ENCODE measurements at places on chromosomes 12 and 14.

GRCh38 chr12:1611803-1612572 lies 17.0 kb upstream of the WNT5B start:
- DNase-seq: no peak

DNA sequence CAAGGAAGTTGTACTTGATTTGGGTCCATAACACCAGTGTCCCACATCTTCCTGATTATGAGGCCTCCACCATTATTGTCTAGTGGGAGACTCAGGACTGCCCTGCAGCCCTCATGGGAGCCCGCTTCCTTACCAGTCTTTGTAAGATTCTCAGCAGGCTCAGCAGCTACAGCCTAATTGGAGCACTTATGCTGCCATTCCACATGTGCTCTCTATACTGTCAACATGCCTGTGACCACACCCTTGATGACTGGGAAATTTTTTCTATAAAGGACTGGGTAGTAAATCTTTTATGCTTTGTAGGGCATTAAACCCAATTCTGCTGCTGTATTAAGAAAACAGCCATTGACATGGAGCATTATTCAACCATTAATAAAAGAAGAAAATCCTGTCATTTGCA lies 145.5 kb upstream of the IGF1 start:
- DNase-seq: no peak

- DNase-seq: no peak
These were observed 24.5 kb downstream of the RECQL start for GRCh38 chr12:21476949-21477348.

- peak; percentile 73 for DNase-seq
These were observed 34.9 kb downstream of the KRT80 start for GRCh38 chr12:52156757-52157565.

DNA sequence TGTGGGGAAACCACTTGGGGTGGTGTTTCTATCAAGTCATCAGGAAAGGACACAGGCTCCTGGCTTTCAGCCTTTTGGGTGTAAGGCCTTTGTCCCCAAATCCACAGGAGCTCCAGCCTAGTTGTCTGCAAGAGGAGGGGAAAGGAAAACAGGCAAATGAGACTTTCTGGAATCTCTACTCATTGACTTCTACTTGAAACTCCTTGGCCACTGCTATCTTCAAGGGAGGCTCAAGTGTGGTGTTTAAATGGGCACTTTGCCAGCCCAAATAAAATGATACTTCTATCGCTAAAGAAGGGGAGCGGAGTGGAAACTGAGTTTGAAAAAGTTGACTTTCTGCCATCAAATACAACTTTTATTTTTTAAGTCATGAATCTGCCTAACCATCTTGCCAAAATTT lies 445.9 kb upstream of the RGS6 start:
- DNase-seq: no peak

- DNase-seq: no peak
These were observed 165.8 kb downstream of the KSR2 start for GRCh38 chr12:117803001-117803400.

- DNase-seq: no peak
These were observed 60.2 kb downstream of the TBX3 start for GRCh38 chr12:114623737-114624136.

DNA sequence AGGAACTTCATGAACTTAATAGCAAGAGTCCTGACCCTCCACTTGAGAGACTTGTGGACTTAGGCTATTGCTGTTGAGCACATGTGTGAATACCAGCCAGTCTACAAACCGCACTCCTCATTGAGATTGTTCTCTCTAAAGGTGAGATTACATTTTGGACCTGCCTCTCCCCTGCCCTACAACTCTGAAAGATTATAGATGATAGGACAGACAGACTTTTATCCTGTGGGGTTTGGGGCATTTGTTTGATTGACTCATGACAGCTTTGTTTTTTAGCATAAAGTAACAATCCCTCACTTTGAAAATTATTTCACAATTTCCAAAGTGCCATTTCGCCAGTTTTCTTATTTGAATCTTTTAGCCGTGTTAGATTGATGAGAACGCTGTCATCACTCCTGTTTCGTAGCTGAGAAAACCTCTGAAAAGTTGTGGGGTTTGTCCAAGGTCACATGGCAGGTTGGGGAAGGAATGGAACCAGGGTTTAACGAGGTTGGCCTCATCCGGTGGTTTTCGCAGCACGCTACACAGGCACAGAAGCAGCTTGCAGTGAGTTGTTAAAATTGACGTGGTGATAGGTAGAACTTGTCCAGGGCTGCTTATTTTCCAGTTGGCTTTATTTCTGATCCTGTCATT lies 836 bp downstream of the EVL start:
- DNase-seq: peak; percentile 66

DNA sequence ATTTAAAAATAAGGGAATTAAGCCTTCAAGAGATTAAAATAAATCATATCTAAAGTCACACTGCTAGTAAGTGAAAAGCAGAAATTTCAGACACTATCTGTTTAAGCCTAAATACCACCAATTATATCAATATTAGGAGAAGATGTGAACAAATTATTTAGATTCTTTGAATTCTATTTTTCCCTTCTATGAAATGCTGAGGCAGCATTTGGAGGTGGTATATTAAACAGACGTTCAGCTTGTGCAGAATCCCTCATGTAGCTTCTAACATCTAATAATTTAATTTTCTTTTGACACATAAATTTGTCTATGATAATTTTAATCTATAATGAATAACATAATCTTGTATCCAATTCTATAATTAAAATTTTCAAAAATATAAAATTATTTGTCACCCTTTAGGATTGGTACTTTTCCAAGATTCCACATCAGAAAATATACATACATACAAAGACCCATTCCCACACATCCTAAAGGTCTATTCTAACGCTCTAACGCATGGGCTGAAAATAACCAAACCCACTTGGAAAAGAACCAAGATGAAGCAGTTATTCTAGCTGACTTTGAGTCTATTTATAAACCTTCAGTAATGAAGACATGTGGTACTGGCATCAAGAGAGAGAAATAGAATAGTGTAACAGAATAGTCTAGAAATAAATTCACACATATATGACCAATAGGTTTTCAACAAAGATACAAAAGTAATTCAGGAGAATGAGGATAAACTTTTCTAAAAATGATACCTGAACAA lies 751.8 kb downstream of the GALC start:
- DNase-seq: no peak

- DNase-seq: no peak
These were observed 426.0 kb downstream of the DAD1 start for GRCh38 chr14:22163051-22163450.

GRCh38 chr12:93537769-93538168 lies 34.7 kb upstream of the SOCS2 start:
- DNase-seq: no peak

DNA sequence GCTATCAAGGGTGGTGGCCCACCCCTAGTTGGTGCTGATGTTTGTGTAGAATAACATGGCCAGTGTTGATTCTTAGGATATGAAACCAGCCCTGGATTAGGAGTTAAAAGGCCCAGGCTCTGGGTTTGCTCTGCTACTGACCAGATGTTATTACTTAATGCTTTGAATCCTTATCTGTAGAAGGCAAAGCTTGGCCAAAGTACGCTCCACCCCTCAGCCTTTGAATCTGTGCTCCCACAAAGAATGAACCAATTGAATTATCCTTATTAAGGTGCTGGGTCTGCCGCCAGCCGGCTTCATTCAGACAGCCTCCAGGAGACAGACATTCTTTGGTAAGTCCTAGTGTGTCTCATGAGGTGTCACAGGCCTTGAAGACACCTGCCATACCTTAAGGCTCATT lies 41.8 kb downstream of the AKAP3 start:
- no peak for DNase-seq

GRCh38 chr12:89350630-89351488 lies 1.4 kb downstream of the DUSP6 start:
- DNase-seq: peak; percentile 16

- no peak for DNase-seq
These were observed 11.6 kb upstream of the C12orf75 start for GRCh38 chr12:105318651-105319483.

- DNase-seq: no peak
These were observed 67.0 kb downstream of the CRADD start for GRCh38 chr12:93743999-93744689.

- DNase-seq: no peak
These were observed 54.3 kb downstream of the PEBP1 start for GRCh38 chr12:118190266-118190665.

DNA sequence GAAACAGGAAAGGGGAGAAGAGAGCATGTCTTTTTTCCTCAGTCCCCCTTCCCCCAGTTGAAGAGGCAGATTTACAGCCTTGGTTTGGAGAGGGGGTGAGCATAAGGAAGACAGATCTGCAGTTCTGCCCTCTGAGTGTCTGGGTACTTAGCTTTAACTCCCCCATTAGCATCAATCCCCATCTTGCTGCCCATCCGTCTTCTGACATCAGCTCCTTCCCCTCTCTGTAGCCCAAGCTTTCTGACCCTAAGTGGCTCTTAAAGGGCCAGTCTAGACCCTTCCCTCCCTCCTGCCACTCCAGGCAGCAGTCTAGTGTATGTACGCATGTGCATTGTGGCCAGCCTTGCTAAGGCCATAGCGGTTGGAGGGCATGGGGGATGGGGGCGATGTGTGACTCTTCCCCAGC lies 7.3 kb downstream of the GPR84 start:
- no peak for DNase-seq

DNA sequence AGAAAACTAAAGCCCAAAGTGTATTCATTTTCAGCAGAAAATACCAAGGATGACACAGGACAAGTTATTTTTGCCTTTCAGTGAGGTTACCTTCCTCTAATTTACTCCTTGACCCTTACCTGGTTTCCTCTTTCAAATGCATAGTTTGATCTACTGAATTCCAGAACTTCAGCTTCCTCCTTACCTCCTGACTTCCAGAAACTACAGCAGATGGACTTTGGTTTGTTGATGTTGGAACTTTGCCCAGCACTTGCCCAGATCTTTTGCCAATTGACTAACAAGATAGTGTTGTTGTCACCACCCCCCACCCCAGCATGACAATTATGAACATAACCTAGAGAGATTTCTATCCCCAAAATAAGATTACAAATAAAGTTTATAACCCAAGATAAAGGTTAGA lies 63.2 kb downstream of the NAV3 start:
- DNase-seq: no peak

DNA sequence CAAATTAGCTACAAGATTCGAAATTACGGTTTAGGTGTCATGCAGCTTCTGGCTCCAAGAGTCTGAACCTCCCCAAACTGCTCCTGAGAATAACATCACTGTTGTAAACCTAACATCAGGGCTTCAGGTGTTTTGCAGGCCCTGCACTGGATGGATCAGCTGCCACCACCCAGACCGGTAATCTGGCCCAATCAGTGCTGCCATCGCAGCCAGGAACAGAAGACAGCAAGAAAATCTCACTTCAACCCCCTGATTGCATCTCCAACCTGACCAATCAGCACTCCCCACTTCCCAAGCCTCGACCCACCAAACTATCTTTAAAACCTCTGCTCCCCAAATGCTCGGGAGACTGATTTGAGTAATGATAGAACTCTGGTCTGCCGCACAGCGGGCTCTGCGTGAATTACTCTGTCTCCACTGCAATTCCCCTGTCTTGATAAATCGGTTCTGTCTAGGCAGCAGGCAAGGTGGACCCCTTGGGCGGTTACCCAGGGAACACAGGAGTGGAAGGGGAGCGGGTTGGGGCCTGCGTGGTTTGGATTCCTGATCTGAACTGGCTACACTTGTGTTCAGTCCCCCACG lies 268.5 kb upstream of the SFSWAP start:
- no peak for DNase-seq

DNA sequence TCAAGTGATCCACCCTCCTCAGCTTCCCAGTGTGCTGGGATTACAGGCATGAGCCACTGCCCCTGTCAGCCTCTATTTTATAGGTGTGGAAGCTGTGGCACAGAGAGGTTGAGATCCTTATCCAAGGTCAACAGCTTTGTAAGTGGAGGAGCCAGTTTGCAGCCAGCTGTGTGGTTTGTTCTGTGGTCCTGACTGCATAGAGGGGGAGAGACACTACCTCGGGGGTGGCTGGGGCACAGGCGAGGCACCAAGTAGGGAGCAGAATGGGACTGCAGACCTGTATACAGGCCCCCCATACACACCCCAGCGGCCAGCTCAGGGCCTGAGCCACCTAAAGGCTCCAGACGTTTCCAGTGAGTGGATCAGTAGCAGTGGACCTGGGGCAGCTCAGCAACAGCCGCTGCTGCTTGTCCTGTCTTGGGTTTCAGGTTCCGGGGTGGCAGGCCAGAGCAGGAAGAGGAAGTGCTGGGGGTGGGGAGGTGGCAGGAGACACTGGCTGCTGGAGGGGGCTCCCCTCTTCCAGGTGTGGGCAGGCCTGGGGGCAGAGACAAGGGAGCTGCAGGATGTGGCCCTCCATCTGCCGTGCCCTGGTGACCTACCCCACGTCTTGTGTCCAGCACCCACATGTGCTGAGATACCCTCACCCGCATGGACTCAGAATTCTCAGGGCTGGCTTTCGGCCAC lies 11.0 kb downstream of the ORAI1 start:
- DNase-seq: peak; percentile 24

- no peak for DNase-seq
These were observed 226.3 kb downstream of the PHLDA1 start for GRCh38 chr12:75805320-75805719.

DNA sequence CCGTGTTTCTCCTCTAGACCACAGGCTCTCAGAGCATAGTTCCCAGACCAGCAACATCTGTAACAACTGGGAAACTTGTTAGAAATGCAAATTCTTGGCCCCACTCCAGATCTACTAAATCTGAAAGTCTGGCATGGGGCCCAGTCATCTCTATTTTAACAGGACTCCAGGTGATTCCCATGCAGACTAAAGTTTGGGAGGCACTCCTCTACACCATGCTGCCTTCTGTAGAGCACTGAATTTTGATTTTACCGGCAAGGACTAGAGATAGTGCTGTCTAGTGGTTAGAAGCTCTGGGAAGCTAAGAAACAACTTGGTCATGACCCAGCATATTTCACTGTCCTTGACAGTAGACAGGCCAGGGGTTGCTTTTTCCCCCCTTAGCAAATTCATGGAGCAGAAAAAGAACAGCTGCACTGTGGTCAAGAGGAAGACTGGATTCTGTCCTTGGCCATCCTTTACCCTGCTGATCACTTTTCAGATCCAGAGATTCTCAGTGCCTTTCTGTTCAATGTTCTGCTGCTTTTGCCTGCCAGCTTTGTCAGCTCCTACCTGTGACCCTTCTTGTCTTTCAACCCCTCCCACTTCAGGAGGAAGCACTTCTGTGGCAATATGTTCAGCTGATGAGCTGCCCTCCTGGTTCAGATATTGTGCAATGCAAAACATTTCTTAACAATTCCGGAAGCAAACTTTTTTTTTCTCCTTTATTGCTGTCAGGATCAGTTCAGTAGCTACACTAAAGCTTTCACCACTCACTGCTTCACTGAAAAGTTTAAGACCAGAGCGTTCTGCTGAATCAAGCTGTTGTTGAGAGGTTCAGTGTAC lies 133.8 kb upstream of the NUDT4 start:
- DNase-seq: no peak

GRCh38 chr12:102570256-102570655 lies 89.9 kb upstream of the IGF1 start:
- no peak for DNase-seq

- DNase-seq: no peak
These were observed 553 bp downstream of the CNPY2 start for GRCh38 chr12:56315249-56315621.

GRCh38 chr12:28652239-28652638 lies 462.0 kb downstream of the CCDC91 start:
- no peak for DNase-seq

Data from T-helper 9 cell (primary cell).